ENCODE measurements at places on chromosomes 11 and 22. TPM values are rescaled to one million over a fixed set of nuclear protein-coding genes. Genes with fewer than 3 reads are reported as not detected.

DNA sequence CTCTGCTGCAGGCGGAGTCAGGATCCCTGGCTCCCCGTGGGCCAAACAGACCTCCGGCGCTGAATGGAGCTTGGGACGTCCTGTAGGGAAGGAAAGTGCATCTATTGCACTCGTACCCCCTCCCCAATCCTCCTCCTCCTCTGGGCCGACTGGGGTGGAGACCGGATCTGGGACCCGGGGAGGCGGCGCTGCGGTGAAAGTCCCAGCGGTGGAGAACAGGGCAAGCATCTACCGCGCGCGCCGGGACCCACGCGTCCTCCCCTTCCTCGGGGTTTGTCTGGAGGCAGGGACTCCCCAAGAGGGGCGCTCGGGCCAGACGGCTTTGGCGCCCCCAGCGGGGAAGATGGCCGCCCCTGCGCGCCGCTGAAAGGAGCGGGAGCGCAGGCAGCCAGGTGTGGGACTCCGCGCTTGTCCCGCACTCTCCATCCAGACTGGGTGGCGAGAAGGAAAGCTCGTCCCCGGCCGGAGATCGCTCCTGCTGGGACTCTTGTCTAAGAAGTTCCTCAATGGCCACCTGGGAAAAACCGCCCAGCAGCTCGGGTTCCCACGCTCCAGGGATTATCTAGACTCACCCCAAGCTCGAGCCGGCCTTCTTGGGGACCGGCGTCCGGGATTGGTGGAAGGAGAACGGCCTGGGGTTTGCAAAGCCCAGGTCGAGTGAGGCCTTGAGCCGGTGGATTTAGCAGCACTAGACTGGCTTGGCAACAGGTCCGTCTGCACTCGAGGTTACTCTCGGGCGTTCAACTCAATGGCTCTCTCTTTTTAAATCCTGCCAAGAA is 718 bp downstream of the FADS2 start:
- no peak for DNase-seq

GRCh38 chr11:105574974-105575373 is 34.9 kb upstream of the GRIA4 start:
- DNase-seq, result no peak

DNA sequence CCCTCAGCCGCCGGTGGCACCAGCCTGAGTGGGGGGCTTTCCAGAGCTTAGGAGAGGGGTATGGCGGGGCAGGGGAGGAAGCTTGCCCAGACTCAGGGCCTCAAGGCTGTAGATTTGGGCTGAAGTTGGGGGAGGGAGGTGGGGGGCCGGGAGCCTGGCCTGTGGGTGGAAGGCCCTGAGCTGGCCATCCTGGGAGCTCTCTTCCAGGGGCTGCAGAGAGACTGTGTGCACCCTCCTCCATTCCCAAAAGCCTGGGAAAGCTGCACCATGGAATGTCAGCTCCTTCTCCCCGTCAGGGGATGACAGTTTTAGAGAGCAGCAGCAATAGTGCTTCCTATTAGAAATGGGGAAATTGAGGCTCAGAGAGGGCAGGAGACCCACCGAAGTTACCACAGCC is 1.0 kb downstream of the SYT12 start:
- no peak for DNase-seq

GRCh38 chr11:20353829-20354434 is 9.6 kb upstream of the HTATIP2 start:
- DNase-seq, result peak; percentile 35

DNA sequence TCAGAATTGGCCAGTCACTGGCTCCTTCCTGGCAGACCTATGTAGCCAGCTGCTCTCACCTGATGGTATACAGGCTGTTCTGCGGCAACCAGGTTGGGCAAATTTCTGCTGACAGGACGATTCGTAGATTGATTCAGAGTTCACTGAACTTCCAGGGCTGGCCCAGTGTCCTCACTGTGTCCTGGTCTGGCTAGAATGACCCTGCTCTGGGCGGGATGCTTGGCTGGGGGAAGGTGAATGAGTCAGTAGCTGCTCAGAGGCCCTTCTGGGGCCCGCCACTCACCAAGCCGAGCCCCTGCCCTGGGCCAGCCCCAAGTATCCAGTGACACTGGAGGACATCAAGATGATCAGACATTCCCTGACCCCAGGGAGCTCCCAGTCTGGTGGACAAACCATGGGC is 62.9 kb upstream of the WNT11 start:
- DNase-seq, result no peak

DNA sequence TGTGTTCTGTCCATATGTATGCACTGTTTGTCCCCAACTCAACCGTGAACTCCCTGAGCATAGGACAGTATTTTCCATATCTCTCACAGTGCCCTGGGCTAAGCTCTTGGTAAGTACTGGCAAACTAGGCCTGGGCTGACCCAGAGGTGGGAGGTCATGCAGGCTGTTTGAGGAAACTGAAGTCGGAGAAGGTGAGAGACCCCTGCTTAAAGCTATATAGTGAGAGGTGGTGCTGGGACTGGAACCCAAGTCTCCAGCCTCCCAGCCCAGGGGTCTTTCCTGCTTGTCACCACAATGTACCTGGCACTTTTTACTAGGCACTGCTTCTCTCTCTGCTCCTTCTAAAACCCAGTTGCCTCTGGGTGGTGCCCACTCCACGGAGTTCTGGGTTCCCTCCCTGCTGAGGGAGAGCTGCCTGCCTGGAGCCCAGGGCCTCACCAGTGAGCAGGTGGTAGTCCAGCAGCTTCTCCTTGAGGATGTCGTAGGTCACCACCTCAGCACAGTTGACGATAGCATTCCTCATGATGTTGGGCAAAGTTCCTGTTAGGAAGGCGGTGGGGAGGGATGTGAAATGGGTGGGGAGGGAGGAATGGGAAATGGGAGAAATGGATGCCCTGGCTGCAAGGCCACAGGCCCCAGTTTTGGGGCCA is 4.7 kb downstream of the UCP3 start:
- DNase-seq, result no peak

GRCh38 chr11:116602637-116602942 is 170.2 kb downstream of the BUD13 start:
- no peak for DNase-seq

DNA sequence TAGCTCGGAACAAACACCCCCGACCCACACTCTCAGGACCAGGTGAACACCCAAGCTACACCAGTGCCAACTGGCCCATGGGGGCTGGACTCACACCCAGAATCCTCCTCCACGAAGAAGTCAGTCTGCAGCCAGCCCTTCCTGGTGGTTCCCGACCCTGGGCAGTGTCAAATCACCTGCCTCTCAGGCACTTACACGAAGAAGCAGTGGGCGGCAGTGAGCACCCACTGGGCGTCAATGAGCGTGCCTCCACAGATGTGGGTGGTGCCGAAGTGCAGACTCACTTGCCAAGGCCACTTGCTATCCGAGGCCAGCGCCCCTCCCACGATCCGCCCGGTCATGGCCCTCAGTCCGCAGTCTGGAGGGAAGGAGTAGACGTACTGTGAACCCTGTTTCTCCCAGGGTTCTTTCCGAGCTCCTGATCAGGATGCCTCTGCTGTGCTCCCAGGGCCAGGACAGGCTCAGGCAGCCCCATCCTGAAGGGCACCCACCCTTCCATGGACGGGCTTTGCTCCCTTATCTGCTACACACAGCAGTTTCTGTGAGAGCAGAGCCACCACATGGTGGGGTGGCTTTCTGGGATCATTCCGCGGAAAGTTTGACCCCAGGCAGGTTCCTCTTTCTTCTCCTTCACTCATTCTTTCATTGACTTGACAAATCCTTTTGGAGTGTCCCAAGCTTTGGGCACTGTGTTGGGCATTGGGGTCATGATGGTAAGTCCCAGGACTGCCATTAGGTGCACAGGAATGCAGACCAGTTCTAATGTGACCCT is 19.4 kb downstream of the TMPRSS13 start:
- DNase-seq, result no peak

DNA sequence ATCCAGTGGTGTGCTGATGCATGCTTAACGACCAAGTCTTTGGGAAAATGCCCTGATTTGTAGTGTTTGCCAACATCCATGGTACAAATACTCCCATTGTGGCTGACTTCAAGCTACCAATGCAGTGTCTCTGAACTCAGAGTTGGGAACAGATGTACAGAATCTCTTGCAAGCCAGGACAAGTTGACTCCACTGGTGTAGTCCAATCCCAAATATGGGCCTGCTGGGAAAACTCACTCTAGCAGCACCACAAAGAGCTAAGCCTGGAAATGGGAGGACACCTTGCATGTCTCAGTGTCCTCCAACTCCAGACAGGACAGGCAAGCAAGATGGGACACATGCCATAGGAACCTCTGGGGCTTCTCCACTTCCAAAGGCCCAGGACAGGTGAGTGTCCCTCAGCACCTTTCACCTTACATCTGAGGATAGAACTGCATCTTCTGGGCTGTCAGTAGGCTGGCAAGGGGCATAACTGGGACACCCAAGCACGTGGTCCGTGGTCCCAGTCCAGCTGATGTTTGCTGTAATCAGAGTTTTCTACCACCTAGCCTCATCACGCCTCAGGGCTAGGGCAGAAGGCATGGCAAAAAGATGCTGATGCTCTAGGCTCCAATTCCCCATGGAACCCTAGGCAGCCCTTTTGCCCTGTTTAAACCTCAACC is 6.5 kb downstream of the LMO1 start:
- DNase-seq, result no peak

DNA sequence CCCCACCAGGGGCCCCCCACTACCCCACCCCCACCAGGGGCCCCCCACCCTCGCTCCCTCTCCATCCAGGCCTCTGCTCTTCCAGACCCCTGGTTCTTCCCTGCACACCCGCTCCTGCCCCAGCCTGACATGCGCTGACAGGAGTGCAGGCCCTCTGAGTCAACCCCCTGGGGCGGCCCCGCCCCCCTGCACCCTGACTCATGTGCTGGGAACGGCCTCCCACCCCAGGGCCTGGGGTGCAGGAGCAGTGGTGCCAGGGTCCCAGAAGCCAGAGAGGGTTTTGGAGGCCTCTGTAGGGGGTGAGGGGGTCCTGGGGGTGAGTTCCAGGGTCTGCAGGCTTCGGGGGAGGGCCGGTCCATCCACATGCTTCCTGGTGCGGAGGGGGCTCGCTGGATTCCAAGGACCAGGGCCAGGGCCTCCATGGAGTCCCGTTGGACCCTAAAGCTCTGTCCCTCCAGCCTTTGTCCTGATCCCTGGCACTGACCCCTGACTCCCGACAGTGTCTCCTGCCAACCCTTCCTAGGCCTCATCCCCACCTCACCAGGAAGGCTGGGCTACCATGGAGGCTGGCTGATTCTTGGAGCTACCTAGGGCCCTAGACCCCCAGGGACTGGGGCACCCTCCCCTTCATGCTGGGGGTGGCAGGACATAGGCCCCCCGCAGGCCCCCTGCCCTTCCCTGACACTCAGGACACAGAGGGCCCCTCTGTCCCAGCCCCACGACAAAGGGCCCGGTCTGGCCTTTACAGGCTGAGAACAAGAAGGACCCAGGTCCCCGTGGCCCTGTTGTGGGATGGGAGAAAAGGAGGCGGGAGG is 583 bp upstream of the PKP3 start:
- DNase-seq, result no peak

Gene KCNK4
- total RNA-seq, result 0.92 TPM

Gene DDX6
- total RNA-seq, result 142 TPM

Gene FREY1
- 3.7 TPM for total RNA-seq

Gene EFEMP2
- 8.9 TPM for total RNA-seq

Gene GGT5
- total RNA-seq, result not detected

Gene C11orf21
- 1.9 TPM for total RNA-seq

Gene CRYBB1
- not detected for total RNA-seq

Gene CSF2RB
- 23.4 TPM for total RNA-seq

Gene AIFM3
- total RNA-seq, result not detected

Gene PDE2A
- 0.68 TPM for total RNA-seq

Measured in OCI-LY7 (cell line).